ENCODE measurements at places on chromosomes 4 and X.

DNA sequence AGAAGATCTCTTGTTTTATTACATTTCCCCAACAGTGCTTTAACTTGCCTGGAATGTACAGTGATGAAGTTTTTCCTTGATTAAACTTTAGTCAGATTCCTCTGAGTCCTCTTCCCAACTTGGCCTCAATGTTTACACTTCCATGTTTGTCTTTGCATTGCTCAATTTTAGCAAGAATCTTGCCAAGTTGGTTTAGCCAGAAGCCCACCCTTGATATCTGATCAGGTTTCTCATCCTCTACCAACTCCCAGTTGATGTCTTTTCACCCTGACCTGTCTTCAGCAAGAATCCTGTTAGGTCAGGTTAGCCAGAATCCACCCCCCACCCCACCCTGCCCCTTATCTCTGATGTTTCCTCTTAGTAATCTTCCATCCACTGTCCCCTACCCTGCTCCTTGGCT is 120.9 kb downstream of the MBNL3 start:
- DNase-seq: peak; percentile 0

DNA sequence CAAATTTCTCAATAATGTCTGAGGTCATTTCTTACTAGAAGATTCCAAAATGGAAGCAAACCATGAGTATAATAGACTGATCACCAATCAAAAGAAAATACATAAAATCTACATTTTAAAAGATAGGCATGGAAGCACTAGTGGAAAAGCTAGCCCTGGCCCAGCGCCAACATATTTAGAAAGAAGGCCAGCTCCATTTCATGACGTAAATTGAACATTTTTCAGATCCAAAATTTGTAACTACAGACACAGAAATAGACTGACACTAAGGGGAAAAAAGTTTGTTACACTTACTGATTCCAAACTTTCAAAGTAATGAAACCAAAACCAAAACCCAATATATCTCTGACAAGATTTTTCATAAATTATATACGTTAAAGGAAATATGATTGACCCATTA is 117.7 kb downstream of the ADAMTS3 start:
- no peak for DNase-seq

GRCh38 chr4:16136827-16137226 is 53.0 kb upstream of the PROM1 start:
- DNase-seq: no peak

DNA sequence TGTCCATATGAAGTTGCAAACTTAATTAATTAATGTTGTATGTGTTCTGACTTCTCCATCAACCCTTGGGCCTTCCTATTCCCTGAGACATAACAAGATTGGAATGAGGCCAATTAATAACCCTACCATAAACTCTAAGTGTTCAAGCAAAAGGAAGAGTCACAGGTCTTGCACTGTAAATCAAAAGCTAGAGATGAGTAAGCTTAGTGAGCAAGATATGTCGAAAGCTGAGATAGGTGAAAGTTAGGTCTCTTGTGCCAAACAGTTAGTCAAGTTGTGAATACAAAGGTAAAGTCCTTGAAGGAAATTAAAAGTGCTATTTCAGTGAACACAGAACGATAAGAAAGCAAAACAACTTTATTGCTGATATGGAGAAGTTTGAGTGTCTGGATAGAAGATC is 58.2 kb upstream of the GPRIN3 start:
- no peak for DNase-seq

- no peak for DNase-seq
These were observed 105.6 kb downstream of the CBLL2 start for GRCh38 chrX:22378296-22378695.

GRCh38 chrX:153944140-153944799 is at the start of gene RENBP:
Gene RENBP (minus strand): TSS chrX:153944643. CDS start chrX:153944610, 33 bp downstream.
- DNase-seq: no peak

- no peak for DNase-seq
These were observed 833.6 kb upstream of the AGA start for GRCh38 chr4:178275671-178276360.
